ENCODE measurements at places on chromosomes 16 and 17.

GRCh38 chr17:78709751-78710181, 72.3 kb downstream of the CYTH1 start:
- DNase-seq = no peak

- DNase-seq = no peak
Observed at GRCh38 chr17:48769009-48769675, 40.6 kb upstream of the HOXB13 start.

DNA sequence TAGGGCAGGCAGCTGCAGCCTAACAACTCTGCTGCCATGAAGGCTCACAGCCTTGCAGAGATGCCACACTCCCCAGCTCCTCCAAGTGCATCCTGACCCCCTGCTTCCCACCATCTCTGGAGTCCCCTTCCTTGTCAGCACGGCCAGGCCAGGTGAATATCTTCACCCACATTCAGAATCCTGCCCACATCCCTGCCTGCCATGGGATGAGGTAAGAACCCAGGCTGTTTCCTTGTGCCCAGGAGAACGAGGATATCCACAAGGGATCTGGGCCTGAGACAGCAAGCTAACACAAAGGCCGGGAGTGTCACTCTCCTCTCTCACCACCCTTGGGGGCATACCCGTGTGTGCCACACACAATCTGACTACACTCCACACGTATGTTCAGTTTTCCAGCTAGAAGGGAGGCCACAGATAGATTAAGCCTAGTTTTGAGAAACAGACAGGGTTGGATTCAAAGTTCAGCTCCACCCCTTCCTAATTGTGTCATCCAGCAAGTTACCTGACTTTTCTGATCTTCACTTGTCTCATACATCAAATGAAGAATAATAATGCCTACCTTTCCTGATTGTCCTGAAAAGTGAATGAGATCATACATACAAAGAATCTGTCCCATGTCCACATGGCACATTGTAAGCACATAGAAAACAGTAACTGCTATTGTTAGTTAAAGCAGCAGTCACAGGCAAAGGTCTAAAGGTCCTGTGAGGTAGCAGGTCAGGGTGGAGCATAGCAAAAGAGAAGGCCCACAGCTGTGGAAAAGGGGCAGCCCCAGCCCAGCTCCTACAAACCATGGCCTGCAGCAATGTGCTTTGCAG, 17.4 kb upstream of the SUPT4H1 start:
- DNase-seq = no peak

GRCh38 chr17:28338056-28338768, 2.7 kb downstream of the TNFAIP1 start:
- DNase-seq = no peak

- DNase-seq = peak; percentile 17
Observed at GRCh38 chr17:49861150-49861884, 13.4 kb upstream of the TAC4 start.

DNA sequence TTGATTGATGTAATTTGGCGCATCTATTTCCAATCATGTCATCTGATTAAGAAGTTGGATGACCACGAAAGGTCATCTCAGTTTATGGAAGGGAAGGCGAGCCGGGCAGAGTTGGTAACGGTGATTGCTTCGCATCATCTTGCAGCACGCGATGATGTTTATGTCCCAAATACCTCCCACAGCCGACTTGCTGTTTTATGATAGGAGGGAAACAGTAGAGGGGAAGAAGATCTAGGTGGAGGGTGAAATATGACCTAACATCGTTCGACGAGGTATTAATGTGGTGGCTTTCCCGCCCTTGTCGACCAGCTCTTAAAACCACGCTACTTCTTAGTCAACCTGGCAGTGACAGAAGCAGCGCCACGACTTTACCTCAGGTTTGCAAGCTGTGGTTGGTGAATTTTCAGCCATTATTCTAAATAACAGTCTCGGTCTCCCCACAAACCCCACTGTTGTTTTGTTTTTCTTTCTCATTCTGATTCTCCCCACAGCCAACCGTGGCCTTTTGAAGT, 805 bp upstream of the TANC2 start:
- DNase-seq = no peak

GRCh38 chr17:6608321-6608720, 32.2 kb downstream of the KIAA0753 start:
- DNase-seq = no peak

- DNase-seq = no peak
Observed at GRCh38 chr16:27436921-27437650, 35.1 kb downstream of the IL21R start.

DNA sequence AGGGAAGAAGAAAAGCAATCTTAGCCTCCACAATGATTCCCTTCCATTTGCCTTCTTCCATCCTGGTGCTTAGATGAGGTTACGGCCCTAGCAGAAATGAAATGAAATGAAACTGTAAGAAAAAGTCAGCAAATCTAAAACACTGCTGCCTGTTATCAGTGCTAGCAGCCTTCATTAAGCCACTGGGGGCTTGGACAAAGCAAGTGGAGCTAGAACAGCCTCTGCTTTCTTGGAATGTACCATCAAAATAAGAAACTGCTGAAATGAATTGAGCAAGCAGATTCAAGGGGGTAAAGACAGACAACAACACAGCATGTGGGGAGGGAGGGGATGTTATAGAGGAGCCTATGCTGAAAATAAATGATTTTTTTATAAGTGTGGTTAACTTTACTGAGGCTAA, 5.1 kb downstream of the ANKFN1 start:
- DNase-seq = no peak

DNA sequence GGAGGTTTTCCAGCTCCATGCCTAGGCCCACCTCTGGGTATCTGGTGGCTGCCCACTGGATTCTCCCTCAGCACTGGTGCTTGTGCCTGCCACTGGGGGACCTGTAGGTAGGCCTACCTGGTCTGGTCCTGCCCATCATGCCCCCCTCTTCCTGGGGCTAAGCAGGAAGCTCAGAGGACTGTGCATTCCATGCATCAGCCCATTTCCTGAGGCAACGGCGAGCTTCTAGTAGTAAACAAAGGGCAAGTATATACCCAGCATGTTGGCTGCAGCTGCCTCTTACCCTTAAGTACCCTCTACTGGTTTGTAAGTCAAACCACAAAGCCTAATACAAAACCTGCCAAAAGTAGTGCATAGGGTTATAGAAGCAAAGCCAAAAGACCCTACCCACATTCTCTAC, 37.5 kb downstream of the SDR42E1 start:
- DNase-seq = no peak

- no peak for DNase-seq
Observed at GRCh38 chr17:29041091-29041490, 1.9 kb upstream of the PIPOX start.

DNA sequence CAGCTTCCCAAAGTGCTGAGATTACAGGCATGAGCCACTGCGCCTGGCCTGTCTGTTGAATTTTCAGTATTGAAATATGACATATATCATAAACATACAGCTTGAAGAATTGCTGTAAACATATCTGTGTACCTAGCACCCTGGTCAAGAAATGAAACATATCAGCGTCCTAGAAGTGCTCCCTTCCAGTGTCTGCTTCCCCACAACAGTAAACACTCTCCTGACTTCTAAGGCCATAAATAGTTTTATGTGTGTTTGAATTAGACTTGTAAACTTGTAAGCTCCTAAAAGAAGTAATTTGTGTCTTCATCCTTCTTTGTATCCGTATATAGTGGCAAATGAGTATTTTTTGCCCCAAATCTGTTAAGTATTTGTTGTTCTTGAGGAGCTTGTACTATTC, 132.2 kb downstream of the FTO start:
- DNase-seq = no peak

Measured in AML-193 (cell line).